ENCODE measurements at places on chromosomes 1 and 21.

DNA sequence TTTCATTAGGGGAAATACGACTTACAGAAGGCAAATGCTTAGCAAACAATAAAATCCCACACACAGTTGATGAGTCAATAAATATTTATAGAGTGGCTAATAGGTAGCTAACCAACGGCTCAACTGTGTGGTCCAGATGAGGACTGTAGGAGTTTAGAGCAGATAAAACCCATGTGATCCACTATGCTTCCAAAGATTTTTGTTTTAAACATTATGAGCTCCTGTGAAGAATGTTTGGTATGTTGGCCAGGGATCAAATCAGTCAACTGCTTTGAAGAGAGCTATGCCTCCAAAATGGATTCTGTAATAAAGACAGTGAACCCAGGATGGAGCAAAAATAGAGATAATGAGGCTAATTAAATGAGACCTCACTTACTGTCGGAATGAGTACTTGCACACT lies 72.3 kb upstream of the COL11A1 start:
- peak; percentile 75 for DNase-seq

GRCh38 chr1:231885209-231885854 lies 258.7 kb downstream of the DISC1 start:
- DNase-seq, result peak; percentile 75

- no peak for DNase-seq
Measured at GRCh38 chr21:35088319-35088771, 39.2 kb upstream of the RUNX1 start.

GRCh38 chr1:209030454-209031167 lies 552.9 kb upstream of the CAMK1G start:
- no peak for DNase-seq

- DNase-seq, result no peak
Measured at GRCh38 chr1:181155339-181155738, 66.8 kb downstream of the IER5 start.

GRCh38 chr21:15195104-15195503 lies 130.3 kb upstream of the NRIP1 start:
- no peak for DNase-seq

All from myocyte (in vitro differentiated cells).